Right hindlimb (tissue), 1 donor: ENCODE measurements at places on chromosomes 6 and 20.

GRCh38 chr6:40894962-40895799 lies 143.8 kb downstream of the UNC5CL start:
- peak; percentile 44 for DNase-seq

GRCh38 chr6:71324194-71324785 lies 35.7 kb downstream of the OGFRL1 start:
- no peak for DNase-seq

- no peak for DNase-seq
These were observed 212.3 kb upstream of the TBX18 start for GRCh38 chr6:84976526-84977362.

DNA sequence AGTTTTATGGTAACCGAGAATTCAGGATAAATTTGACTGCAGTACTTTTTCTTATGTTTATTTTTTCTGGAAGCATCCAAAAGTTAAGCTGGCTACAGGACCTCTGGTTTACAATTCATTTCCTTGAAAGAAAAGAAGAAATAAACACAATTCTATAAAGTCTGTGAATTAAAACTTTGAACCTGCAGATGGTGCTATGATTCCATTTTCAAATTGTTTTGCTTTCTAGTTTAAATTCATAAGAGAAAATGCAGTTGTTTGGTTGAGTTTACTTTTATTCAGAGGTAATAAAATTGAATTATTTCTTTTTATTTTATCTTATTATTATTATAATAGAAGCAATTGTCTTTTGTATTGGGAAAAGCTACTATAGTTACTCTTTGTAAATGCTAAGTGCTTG lies 1.8 kb upstream of the VIP start:
- no peak for DNase-seq
